ENCODE measurements at places on chromosomes 16 and 17.

- DNase-seq, result peak; percentile 53
Measured at GRCh38 chr17:33049781-33050414, 58.3 kb downstream of the SPACA3 start.

DNA sequence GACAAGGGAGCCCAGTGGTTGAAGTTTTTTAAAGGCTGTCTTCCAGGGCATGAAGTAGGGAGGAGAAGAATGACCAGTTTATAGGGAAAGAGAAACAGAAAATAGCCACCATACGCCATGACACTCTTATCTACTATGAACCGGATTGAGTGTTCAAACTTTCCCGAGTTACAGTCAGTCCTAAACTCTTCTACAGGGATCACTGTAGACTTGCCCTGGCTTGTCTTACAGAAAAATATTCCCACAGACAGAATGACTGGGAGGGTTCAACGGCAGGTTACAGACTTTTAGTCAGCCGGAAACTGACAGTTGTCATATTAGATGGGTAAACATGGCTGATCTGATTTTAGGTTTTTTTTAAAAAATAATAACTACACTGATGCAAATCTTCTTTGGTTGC is 662.5 kb upstream of the SOX9 start:
- no peak for DNase-seq

DNA sequence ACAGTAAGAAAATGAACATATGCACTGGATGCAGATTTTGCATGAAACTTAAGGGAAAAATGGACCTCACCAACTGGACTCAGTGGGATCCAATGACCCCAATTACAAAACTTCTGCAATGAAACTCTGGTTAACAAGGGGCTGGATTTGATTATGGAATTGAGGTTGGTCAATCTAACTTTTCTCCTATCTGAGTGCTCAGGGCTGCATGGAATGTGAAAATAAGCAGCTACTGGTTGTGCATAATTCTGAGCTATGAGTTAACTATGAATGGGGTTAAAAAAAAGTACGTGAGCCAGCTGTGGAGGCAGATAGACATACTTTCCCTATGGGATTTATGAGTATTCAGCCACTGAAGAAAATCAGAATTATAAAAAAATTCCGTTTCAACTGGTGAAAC is 9.2 kb downstream of the FAM20A start:
- DNase-seq, result no peak

- no peak for DNase-seq
Measured at GRCh38 chr16:62977876-62978275, 941.6 kb upstream of the CDH8 start.

DNA sequence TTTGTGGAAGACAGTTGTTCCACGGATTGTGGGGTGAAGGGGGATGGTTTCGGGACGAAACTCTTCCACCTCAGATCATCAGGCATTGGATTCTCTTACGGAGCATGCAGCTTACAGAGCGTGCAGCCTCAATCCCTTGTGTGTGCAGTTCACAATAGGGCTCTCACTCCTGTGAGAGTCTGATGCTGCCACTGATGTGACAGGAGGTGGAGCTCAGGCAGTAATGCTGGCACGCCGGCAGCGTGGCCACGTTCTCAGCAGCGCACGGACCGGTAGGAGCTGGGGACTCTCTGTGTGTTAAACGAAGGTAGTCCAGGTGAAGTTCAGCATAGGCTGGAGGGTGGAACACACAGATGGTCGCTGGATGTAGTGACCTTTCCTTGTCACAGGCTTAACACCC is 37.8 kb downstream of the SEC14L1 start:
- DNase-seq, result no peak

DNA sequence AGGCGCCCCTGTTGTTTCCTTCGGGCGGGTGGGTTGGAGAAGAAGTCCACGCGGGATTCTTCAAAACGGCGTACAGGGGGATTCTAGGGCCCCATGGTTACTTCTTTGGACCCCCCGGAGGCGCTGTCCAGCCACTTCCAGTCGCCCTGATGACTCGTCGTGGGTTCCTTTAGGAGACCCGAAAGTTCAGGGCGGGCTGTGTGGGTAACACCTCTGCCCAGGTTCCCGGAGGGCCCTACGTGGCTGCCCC is 716 bp upstream of the HIC1 start:
- no peak for DNase-seq

- no peak for DNase-seq
Measured at GRCh38 chr16:26961459-26961858, 105.3 kb upstream of the C16orf82 start.

GRCh38 chr17:3960764-3961163 is 3.5 kb downstream of the ATP2A3 start:
- DNase-seq, result no peak

- no peak for DNase-seq
Measured at GRCh38 chr16:17845031-17845430, 374.3 kb upstream of the XYLT1 start.

GRCh38 chr16:8730335-8730915 is 56.0 kb downstream of the ABAT start:
- DNase-seq, result no peak

DNA sequence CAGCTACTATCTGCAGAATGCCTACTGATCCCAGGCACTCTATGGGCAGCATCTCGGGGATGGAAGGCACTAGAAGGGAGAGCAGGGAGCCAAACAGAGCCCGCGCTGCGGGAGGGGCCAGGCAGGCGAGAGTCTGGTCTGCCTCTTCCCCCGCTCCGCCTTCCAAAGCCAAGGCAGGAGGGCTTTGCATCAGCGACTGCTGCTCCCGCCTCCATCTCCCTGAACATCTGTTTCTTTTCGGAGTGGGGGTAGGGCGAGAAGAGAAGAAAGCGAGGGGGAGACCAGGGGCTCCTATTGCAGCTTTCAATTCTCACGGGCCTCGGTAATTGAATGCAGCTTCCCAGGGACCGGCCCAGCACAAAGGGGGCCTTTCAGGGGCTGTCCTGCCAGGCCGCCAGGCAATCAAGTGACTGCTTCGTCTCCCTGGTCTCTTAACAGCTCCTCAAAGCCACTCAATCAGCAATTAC is 31.4 kb upstream of the CDC42EP4 start:
- peak; percentile 83 for DNase-seq

- DNase-seq, result no peak
Measured at GRCh38 chr16:63830061-63830460, 1291.8 kb downstream of the CDH11 start.

- peak; percentile 84 for DNase-seq
Measured at GRCh38 chr17:8029121-8029520, 9.7 kb upstream of the ALOX15B start.

DNA sequence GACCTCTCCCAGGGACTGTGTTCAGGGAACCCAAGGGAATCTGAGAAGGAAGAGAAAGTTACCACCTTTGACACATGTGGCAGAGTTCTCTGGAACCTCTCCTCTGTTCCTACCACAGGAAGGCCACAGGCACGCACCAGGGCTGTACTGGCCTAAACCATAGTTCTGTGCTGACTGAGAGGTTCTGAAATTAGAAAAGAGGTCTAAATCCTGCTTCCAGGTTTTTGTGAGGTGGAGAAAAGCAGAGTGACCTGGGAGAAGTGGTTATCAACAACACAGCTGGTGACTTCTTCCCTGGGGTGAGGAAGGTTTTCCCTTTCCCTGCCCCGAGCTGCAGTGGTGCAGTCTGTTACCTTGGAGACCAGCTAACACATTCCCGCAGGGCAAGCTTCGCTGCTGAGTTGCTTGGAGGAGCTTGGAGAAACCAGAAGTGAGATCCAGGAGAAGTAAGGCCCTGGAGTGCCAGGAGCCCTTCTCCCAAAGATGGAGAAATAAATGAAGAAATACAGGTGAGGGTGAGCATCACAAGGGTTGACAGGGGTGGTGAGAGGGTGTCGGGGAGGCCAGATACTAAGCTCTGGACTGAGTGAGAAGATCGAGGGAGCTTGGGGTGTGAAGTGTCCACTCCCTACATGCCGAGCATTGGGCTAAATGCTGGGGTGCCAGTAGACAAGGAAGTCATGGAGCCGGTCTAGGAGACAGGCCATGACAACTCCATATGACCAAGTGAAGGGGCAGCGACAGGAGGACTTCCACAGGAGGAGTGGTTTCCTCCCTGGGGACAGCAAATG is at the start of gene VWA3A:
VWA3A (plus strand) TSS at position 399 of the 791 bp plus-strand sequence; CDS start at position 496, 97 bp downstream.
- peak; percentile 51 for DNase-seq

GRCh38 chr16:67741118-67741517 is 22.0 kb upstream of the GFOD2 start:
- DNase-seq, result no peak

GRCh38 chr16:13155377-13155776 is 254.0 kb downstream of the SHISA9 start:
- no peak for DNase-seq

DNA sequence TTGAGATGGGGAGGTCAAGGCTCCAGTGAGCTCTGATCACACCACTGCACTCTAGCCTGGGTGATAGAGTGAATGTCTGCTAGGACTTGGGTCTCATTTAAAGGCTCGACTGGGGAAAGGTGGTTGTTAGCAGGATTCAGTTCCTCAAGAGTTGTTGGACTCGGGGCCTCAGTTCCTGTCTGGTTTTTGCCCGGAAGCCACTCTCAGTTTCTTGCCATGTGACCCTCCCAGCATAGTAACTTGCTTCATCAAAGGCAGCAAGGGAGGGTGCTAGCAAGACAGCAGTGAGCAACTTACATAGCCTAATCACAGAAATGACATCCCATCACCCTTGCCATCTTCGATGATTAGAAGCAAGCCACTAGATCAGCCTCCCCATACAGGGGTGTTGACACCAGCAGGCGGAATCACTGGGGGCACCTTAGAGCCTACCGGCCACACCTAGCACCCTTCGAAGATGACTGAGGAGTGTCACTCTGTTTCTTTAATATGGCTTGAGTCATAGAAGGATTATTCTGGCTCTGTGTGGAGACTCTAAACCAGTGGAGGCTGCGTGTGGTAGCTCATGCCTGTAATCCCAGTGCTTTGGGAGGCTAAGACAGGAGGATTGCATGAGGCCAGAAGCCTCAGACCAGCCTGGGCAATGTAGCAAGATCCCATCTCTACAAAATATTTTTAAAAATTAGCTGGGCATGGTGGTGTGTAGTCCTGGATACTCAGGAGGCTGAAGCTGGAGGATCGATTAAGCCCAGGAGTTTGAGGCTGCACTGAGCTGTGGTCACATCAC is 13.2 kb upstream of the SCNN1B start:
- DNase-seq, result no peak

DNA sequence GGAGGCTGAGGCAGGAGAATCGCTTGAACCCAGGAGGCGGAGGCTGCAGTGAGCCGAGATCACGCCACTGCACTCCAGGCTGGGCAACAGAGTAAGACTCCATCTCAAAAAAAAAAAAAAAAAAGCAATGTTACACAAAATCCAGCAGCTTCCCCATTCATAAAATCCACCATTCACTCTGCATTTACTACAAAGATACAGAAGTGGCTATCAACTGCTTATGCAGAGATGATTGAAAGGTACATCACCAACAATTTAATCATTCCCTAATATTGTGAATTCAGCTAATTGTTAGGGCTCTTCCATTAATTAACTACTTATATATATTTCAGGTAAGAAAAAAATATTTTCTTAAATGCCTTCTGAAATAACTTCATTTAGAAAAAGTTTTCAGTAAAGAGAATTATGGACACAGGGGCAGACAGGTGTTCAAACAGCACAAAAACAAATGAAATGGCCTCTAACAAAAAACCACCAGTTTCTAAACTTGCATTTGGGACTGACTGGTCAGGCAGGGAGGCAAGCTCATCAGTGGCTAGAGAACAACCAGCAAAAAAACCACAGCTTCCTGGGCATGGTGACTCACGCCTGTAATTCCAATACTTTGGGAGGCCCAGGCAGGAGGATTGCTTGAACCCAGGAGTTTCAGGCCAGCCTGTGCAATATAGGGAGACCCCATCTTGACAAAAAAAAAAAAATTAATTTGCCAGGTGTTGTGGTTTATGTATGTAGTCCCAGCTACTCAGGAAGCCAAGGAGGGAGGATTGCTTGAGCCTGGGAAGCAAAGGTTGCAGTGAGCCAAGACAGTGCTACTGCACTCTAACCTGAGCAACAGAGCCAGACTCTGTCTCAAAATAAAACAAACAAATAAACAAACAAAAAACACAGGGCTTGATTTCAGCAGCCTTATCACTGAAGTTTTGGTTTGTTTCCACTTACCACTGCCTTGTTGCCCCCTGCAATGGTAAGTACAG is 26.3 kb downstream of the ERN1 start:
- peak; percentile 58 for DNase-seq

GRCh38 chr17:74720506-74720905 is 7.8 kb upstream of the CD300LF start:
- DNase-seq, result no peak

DNA sequence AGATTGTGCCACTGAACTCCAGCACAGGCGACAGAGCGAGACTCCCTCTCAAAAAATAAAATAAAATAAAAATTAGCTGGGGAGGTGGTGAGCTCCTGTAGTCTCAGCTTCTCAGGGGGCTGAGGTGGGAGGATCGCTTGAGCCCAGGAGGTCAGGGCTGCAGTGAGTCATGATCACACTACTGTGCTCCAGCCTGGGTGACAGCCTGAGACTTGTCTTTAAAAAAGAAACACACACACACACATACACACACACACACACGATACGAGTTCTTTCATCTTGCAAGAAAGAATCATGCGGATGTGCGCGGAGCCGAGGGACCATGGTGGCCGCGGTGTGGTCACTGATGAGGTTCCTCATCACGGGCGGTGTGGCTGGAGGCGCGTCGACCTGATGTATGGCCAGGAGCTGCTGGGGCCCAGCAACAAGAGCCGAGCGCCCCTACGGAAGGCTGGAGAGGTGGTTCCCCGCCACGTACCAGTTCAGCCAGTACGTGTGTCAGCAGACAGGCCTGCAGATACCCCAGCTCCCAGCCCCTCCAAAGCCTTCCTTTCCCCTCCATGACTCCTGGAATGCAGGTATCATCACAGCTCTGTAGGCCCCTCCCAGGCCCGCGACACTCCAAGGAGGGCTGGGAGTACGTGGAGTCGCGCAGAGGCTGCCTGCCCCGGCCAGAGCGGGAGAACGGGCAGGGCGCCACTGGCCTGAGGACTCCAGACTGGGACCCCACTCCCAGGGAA is 20.7 kb downstream of the NXN start:
- no peak for DNase-seq

DNA sequence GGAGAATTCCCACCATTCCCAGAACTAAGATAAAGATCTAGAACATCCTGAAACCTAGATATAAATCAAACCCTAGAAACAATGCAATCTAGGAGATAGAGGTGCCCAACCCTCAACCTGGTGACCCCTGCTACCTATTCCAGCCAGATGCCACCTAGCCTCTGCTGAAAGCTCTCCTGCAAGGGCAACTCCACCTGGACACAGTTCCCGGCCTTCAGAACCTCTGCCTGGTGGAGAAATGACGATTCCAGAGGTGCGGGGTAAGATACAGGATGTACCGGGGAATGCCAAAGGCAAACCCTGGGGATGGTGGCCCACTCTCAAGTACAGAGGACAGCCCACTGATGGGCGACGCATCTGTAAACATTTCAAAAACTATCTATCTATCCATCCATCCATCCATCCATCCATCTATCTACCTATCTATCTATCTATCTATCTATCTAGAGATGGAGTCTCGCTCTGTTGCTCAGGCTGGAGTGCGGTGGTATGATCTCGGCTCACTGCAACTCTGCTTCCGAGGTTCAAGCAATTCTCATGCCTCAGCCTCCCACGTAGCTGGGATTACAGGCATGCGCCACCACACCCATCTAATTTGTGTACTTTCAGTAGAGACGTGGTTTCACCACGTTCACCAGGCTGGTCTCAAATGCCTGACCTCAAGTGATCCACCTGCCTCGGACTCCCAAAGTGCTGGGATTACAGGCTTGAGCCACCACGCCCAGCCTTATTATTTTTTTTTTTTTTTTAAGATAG is 19.0 kb downstream of the MEAK7 start:
- no peak for DNase-seq

All from EL (cell line).